Left lung (tissue), 14 donors: ENCODE measurements at places on chromosomes 5 and 9. TPM values are rescaled to one million over a fixed set of nuclear protein-coding genes. Genes with fewer than 3 reads are reported as not detected.

The HTR4 gene
- polyA plus RNA-seq: 1.5 TPM

The TRPM6 gene
- 0.66 TPM for polyA plus RNA-seq

The PCDHGA11 gene
- polyA plus RNA-seq: 3.3 TPM

The STXBP1 gene
- polyA plus RNA-seq: 49.2 TPM

The SPOCK1 gene
- polyA plus RNA-seq: 0.43 TPM

The TUT7 gene
- 29.6 TPM for polyA plus RNA-seq

The TAS2R1 gene
- polyA plus RNA-seq: not detected

The PKD2L2 gene
- polyA plus RNA-seq: 0.23 TPM

The RMI1 gene
- 18.4 TPM for polyA plus RNA-seq

The SHOC1 gene
- polyA plus RNA-seq: 0.63 TPM

The DCTN4 gene
- 70.6 TPM for polyA plus RNA-seq

The DNM1 gene
- polyA plus RNA-seq: 78.7 TPM

The TIMD4 gene
- 0.25 TPM for polyA plus RNA-seq

GRCh38 chr5:50702615-50703366, 36.4 kb downstream of the PARP8 start:
- no peak for DNase-seq

GRCh38 chr9:69609156-69609555, 63.0 kb downstream of the APBA1 start:
- no peak for DNase-seq

DNA sequence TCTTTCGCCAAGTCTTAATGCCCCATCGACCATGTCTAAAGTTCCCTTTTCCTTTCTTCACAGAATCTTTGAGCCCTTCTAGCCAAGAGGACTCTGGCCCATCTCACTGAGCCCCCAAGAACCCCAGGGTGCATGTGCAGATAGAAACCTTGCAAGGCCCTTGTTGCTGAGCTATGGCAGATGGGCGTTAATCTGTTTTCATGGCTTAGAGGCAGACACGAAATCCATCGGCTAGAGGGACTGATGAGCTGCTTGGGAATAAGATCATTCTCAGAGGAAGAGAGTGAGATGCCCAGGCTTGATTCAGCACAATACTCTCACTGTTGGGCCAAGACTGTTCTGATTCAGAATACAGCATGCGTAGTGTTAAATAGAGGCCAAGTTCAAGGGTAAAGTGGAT, 262.5 kb upstream of the C9orf72 start:
- DNase-seq: no peak

DNA sequence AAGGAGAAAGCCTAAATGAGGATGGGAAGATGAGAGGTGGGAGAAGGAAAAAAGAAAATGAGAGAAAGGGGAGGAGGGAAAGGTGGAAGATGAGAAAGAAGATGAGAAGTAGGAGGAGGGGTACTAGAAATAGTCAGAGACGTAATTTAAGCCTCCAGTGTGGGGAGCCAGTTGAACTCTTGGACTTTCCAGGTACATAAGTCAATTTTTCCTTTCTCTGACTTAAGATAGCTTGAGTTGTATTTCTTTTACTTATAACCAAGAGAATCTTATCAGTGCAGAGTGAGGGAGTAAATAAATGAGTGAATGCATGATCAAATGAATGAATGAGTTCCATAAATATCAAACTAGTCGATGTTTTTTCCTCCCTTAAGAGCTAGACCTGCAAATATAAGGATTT, 21.5 kb upstream of the WHRN start:
- DNase-seq: no peak

DNA sequence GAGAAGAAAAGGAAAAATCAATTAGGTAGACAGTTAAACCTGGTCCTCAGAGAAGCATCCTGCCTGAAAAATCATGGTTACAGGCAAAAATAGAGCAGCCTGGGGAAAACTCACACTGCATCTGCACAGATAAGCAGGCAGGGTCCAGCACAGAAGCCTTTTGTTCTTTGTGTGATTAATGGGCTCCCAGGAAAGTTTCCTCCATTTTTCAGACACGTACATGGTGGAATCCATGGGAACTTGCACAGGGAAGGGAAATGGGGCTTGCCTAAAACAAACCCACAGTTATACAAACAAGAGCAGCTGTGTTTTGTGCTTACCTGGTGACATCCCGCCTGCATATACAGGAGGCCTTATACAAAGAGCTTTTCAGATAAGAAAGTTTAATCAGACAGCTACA, 243.9 kb upstream of the ATP10B start:
- no peak for DNase-seq

- no peak for DNase-seq
Measured at GRCh38 chr9:8278048-8278447, 478.5 kb upstream of the DMAC1 start.

DNA sequence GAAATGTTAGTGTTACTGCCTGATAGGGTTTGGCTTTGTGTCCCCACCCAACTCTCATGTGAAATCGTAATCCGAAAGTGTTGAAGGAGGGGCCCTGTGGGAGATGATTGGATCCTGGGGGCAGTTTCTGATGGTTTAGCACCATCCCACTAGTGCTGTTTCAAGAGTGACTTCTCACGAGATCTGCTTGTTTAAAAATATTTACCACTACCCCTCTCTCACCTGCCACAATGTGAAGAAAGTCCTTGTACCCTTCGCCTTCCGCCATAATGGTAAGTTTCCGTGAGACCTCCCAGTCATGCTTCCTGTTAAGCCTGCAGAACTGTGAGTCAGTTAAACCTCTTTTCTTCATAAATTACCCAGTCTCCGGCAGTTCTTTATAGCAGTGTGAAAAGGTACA, 2.6 kb upstream of the RFX3 start:
- DNase-seq: no peak

- DNase-seq: peak; percentile 38
Measured at GRCh38 chr9:109735801-109736200, 44.2 kb upstream of the PALM2AKAP2 start.

DNA sequence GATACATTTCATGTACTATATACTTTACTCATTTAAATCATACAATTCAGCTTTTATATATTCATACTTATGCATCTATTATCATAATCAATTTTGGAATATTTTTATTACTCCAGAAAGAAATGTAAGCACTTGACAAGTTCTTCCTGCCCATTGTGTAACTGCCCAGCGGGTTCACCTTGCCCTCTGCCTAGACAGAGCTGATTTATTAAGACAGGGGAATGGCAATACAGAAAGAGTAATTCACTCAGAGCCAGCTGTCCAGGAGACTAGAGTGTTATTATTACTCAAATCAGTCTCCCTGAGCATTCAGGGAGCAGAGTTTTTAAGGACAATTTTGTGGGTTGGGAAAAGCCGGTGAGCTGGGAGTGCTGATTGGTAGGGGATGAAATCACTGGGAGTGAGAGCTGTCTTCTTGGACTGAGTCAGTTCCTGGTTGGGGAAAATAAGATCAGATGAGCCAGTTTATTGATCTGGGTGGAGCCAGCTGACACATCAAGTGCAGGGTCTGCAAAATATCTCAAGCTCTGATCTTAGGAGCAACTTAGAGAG, 16.1 kb upstream of the SPIN1 start:
- no peak for DNase-seq

GRCh38 chr9:1201901-1202300, 151.7 kb downstream of the DMRT2 start:
- no peak for DNase-seq

DNA sequence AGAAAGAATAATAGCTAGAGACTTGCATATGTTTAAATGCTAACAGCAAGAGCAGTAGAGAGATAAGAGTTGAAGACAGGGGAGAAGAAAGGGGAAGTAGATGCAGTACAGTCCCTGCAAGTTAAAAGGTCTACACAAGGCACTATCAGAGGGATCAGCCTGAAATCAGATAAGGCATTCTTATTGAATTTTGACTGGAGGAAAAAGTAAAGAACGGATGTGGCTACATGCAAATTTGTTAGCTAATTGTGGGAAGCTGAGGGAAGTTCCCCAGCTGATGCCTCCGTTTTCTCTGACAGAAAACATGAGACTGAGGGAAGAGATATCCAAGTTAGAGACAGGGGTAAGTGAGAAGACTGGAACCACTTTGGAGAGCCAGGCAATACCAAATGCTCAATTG, 12.9 kb upstream of the RHOBTB3 start:
- DNase-seq: no peak

DNA sequence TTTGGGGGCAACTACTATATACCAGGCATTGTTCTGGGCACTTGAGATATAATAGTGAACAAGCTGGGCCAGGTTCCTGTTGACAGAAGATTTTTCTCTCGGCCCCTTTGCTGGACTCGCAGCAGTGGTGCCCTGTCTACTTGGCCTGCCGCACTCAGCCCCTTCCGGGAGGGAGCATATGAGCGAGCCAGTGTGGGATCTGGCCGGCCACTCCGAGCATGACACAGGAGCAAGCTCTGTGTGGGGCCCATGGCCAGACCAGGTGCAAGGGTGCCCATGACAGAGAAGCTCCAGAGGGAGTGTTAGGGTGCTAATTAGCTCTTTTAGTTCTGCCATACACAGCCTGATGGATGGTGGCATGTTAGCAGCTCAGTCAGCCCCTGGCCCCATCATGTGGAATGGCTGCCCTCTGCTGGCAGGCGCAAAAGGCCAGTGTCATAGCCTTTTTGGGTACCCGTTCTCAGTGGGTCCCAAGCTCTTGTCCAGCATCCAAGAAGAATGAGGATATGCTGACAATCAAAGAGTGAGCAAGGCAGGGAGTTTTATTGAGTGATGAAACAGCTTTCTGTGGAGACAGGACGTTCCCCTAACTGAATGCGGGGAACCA, 9.3 kb upstream of the KIF4B start:
- DNase-seq: no peak

GRCh38 chr5:39905356-39905755, 480.6 kb upstream of the DAB2 start:
- no peak for DNase-seq

DNA sequence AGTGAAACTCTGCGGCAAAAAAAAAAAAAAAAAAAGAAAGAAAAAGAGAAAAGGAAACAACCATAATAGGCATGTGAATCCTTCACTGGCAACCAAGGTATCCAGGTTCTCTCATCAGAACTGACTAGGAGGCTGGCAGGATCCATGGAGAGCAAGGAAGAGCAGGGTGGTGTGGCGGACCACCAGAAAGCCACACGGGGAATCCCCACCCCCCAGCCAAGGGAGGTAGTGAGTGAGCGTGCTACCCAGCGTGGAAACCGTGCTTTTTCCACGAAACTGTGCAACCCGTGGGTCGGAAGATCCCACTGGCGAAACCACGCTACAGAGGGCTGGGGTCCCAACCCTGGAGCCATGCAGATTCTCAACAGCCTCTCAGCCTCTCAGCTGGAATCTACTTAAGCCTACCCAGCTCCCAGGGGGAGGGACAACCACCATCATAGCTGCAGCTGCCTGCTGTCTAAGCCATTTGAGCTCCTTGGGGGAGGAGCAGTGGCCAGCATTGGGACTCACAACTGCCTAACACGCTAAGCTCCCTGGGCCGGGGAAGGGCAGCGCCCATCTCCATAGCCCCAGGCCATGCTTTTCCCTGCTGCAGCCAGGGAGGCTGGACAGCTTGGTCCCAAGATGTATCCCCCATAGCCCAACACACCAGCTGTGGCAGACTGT, 91.6 kb downstream of the PRELID2 start:
- no peak for DNase-seq

- DNase-seq: no peak
Measured at GRCh38 chr9:94644543-94644942, 5.2 kb upstream of the FBP1 start.

GRCh38 chr9:112378328-112379176, 1.4 kb upstream of the HSDL2 start:
- DNase-seq: no peak

DNA sequence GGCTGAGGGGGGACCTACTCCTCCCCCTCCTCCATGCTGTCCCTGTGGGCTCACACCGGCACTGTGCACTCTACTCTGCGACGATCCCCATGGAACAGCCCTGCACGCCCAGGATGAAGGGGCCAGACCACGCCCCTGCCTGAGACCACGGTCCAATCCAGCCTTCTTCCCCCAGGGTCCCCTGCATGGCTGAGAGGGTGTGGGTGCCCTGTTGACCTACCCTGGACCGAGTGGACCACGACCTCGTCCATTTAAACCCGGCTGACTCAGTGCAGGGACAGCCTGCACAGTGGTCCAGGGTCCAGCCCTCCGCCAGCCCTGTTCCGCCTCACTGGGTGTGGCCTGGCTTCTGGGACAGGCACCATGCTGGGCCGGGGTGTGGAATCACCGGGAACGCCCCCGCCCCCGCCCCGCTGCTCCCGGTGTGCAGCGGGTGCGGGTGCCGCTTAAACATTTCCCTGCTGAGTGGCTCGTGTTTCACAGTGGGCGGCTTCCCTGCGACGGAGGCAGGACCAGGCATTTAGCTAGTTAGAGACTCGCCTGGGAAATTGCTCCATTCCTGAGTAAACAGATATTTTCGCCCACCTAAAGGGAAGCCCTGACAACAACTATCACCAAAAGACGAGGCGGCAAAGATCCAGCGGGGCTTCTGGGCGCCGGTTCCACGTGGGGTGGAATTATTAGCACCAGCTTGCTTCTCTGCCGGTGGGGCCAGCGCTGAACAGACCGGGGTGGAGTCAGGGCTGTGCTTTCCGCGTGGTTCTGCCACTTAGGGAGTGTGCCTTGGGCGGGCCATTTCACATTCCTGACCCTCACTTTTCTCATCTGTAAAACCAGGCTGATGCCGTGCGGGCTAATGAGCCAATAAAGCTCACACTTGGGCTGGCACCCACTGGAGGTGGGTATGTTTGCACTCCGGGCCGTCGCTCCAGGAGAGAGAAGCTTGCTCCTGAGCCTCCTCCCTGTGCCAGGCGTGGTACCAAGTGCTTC, 22.6 kb downstream of the DBH start:
- peak; percentile 41 for DNase-seq
